ENCODE measurements at places on chromosomes 11 and 22.

DNA sequence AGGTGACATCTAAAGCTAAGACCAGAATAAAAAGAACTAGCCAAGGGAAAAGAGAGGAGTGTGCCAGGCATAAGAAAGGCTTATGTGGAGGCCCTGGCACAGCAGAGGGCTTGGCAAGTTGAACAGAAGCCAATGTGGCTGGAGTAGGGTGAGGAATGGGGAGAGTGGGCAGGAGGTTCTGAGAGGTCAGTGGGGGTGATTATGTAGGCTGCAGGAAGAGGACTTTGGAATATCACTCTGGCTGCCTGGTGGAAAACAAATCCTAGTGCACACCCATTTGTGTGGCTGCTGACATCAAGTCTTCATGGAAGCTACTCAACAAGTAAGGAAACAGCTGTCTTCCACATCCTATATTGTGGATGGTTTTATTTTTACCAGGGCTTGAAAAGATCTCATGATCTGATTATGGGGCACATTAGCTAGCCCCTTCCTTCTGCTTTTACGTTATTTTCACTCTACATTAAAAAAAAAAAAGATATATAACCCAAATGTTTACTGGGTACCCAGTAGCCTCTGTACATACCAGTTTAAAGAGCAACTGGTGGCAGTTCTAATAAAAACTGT, 3.4 kb downstream of the MRPL16 start:
- no peak for DNase-seq

DNA sequence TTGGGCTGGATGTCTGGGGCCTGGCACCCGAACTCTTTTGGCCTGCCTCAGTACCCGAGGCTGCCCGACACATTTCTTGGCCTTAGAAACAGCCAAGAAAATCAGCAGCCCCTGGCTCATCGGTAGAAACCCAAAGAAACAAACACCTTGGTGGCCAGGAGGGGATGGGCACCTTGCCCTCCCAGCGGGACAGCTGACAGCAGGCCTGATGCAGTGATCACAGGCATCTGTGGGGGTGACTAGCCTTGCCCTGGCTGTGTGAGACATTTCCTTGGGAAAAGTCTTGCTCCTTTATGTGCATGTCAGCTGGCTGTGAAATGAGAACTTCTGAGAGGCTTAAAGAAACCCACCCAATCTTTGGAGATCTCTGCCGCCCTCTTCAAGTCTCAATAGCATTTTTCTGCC, 60.9 kb downstream of the SMIM38 start:
- DNase-seq = no peak

DNA sequence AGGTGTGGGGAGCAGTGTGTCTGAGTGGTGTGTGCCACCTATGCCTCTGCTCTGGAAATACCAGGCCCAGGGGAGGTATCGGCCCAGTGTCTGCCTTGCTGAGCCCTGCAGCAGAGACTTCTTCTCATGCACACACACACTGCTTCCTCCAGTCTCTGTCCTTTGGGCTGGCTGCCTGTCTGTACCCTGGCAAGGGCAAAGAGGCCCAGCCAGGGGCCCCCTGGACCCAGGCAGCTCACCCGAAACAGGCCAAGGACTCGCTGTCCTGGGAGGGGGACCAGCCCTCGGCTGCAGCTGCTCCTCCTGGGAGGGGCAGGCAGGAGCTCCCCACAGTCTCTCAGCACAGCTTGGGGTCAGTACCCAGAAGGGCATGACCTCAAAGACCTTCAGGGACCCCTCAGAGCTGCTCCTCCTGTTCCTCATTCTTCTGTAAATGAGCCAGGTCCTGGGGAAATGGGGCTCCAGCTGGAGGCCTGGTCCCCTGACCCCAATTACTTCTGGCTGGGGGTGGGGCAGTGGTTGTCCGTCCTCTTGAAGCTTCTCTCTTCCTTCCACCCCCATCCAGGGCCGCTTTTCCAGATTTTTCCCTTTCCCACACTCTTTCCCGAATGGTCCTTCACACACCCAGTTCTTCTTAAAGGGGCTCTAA, 24.5 kb upstream of the ALX4 start:
- no peak for DNase-seq

- DNase-seq = no peak
Measured at GRCh38 chr11:41201156-41201555, 258.3 kb downstream of the LRRC4C start.

- DNase-seq = no peak
Measured at GRCh38 chr11:29336727-29337575, 679.9 kb downstream of the KCNA4 start.

DNA sequence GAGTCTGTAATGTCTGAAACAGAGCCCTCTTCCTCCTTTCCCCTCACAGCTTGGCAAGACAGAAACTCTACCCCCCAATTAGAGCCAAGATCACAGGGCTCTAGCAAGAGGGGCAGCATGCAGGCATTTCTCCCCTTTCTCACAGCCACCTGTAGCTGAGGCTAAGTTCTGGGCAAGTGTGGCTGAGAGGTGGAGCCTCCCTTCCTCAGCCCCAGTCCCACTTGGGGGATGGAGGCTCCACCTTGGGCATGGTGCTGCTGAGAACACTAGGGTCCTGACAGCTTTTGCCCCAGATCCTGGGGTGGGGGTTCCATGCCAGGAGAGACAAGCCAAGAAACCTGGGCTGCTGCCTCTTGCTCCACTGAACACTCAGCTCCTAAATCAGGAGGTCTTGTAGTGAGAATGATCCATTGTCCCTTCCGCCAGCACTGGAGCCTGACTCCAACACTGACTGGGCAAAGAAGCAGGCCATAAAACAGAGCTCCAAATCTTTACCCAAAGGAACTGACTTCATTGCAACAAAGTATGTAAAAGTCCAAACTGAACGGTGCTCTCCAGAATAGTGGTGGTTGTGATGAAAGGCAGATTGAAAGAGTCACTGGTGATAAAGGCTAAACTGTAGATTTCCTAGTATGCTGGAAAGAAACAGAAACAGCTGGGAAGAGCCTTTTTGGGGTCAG, 25.6 kb downstream of the NARS2 start:
- no peak for DNase-seq

DNA sequence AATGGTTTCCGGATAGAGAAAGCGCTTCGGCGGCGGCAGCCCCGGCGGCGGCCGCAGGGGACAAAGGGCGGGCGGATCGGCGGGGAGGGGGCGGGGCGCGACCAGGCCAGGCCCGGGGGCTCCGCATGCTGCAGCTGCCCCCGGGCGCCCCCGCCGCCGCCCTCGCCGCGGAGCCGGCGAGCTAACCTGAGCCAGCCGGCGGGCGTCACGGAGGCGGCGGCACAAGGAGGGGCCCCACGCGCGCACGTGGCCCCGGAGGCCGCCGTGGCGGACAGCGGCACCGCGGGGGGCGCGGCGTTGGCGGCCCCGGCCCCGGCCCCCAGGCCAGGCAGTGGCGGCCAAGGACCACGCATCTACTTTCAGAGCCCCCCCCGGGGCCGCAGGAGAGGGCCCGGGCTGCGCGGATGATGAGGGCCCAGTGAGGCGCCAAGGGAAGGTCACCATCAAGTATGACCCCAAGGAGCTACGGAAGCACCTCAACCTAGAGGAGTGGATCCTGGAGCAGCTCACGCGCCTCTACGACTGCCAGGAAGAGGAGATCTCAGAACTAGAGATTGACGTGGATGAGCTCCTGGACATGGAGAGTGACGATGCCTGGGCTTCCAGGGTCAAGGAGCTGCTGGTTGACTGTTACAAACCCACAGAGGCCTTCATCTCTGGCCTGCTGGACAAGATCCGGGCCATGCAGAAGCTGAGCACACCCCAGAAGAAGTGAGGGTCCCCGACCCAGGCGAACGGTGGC, 15.7 kb downstream of the PIK3IP1 start:
- DNase-seq = no peak

GRCh38 chr11:7494086-7494745, 8.9 kb downstream of the OLFML1 start:
- no peak for DNase-seq

DNA sequence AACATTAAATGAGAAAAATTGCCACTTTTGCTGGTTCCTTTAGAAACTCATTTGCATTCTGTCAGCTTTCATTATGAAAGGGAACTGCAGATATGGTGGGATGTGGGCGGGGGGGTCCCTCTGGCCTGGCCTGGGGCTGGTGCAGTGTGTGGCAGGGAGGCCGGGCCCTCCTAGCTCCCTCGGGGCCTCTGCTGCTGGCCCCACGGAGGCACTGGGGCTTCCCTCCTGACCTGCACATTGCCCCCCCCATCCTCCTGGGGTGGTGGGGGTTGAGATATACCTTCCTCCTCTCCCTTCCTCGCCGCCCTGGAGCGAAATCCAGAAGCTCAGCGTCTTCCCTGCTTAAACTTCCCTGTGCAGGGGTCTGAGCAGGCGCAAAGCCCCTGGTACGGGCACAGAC, 1005.9 kb downstream of the BRD1 start:
- DNase-seq = no peak

DNA sequence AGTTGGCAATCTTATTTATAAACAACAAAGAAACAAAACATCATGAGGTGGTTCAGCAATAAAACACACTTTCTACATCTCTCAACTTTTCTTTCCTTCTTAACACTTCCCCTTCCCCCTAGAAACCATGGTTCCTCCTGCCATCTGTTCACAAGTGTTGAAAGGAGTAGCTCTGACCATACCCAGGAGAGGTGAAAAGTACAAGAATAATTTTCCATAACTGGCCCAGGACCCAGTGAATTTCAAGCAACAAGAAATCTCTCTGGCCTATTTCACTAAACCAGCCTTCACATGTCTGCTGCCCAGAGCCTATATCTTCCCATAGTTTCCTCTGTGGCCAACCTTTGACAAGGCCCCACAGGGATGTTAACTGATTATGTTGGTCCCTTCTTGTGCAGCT, 98.2 kb upstream of the CEP126 start:
- DNase-seq = no peak

- no peak for DNase-seq
Measured at GRCh38 chr11:12182676-12183541, 72.5 kb downstream of the MICAL2 start.

GRCh38 chr11:33334627-33335026, 77.4 kb downstream of the HIPK3 start:
- no peak for DNase-seq

DNA sequence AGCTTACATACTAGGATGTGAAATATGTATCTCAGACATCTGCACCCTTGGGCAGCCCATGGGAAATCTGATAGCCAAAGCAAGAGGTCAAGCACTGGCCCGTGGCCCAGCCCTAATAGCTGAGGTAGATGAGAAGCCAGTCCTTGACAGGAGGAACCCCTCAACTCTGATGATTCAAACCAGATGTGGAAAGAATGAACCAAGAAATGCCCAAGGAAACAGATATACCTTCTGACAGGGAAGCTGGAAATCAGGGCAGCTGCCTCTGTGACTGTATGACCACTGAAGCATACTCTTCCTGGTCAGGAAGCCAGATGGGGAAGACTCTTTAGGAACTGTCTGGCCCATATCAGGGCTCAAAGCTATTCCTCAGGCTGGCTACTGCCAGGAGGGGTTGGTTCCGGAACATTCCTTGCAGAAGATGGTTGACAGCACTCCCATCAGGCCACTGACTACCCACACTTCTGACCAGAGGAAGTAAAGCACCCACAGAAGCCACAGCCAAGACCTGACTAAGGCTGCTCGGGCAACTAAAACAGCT, 124.2 kb downstream of the SWAP70 start:
- DNase-seq = no peak

DNA sequence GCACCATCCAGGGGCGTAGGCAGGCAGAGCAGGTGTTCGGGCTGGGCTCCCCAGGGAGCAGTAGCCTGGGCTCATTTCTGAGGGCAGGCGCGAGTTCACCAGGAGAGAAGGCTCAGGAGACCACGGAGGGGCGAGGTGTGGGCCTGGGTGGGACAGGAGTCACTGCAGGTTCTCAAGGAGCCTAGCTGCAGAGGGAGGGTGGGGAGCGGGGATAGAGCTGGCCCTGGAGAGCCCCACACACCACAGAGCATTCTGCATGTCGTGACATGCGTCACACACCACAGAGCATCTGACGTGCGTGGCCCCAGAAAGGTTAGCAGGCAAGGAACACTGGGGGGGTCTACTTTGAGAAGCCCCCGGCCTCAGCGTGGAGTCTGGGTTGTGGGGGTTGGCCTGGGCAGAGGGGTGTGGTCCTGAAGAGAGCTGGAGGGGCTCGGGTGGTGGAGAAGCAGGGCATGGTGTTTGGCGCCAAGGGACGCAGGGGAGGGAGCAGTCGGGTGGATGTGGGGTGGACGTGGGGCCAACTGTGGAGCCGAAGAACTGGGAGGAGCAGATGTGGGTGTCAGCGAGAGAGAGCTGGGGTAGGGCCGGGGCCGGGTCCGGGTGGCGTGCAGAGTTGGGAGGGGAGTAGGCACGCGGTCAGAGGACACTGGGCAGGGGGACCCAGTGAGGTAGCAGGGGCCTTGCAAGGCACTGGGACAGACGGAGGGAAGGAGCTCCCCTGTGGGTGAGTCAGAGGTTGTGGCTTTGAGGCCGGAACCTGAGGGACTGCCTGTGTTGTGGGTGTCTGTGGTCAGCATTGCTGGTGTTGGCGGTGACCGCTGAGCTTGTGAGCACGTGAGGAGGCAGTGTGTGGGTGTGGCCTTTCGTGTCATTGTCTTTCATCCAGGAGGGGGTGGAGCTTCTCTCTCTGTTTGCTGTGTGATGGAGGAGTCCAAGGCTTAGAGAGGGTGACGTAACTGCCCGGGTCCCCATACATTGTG, 25.5 kb downstream of the CTTN start:
- no peak for DNase-seq

DNA sequence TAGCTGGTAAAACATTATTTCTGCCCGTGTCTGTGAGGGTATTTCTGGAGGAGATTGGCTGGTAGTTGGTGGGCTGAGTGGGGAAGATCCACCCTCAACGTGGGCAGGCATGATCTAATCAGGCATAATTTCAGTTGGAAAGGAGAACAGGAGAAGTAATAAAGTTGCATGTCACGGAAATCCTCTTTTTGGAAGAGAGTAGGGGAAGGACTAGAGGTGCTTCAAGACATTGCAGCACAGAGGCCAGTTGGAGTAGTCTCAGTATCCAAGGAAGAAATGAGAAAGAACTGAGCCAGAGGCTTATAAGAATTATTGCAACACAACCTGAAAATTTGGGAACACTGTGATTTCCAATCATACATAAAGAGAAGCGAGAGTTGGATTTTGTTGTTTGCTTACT, 1155.1 kb downstream of the FAM181B start:
- DNase-seq = no peak

GRCh38 chr22:24209016-24209415, 27.7 kb downstream of the SUSD2 start:
- DNase-seq = no peak

GRCh38 chr11:56852131-56852530, 103.6 kb upstream of the OR9G4 start:
- DNase-seq = no peak

- no peak for DNase-seq
Measured at GRCh38 chr11:120622189-120622875, 110.8 kb downstream of the GRIK4 start.

DNA sequence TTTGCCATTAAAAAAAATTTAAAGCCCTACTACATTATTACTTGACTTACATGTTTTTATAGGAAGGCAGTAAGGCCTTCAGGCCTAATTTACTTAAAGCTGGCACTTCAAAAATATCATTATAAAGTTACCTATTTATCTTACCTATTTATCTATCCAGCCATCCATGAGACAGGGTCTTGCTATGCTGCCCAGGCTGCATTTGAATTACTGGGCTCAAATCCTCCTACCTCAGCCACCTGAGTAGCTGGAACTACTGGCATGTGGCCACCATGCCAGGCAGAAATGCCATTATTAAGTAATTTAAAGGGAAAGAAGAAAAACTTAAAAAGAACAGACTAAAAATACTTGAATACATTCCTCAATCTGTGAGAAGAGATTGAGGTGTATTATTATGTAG, 60.3 kb upstream of the CLNS1A start:
- DNase-seq = no peak

GRCh38 chr11:123585206-123585605, 69.2 kb downstream of the SCN3B start:
- DNase-seq = no peak

- DNase-seq = no peak
Measured at GRCh38 chr11:118670063-118670462, 9.4 kb downstream of the TREH start.
